ENCODE measurements at places on chromosomes 3 and 15.
A peak's percentile ranks its signal among the peaks of the same experiment; 100 is the strongest.

GRCh38 chr15:61892140-61892539, 168.1 kb downstream of the VPS13C start:
- H3K4me3 ChIP-seq, result no peak overlapping the region
- peaks cover 5% of the 10 kb centered on the region for H3K4me1 ChIP-seq
- no peaks in the 10 kb centered on the region for H3K27me3 ChIP-seq
- no peak for ATAC-seq
- peaks cover 93% of the 10 kb centered on the region for H3K36me3 ChIP-seq
- peak overlapping the region; percentile 37 for H3K27ac ChIP-seq

DNA sequence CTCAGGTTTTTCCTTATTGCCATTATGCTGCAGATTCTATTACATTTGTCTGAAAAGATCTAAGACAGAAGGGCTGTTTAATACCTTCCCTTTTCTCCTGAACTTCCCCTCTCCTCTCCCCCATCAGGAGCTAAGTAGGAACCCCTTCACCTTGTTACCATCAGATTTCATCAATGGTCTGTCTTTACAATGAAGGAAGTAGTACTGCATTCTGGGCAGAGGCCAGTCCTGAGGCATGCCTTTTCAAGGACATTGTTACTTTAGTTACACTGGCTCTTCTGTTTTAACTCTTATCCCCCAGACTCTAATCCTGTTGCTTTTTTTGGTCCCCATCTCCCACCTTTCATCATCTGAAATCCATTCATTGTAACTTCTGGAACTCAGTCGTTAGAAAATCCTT, 8.1 kb downstream of the CTNNB1 start:
- peaks cover 52% of the 10 kb centered on the region for H3K4me1 ChIP-seq
- peak overlapping the region; percentile 11 for H3K4me3 ChIP-seq
- H3K36me3 ChIP-seq, result peaks cover 61% of the 10 kb centered on the region
- H3K27ac ChIP-seq, result peak overlapping the region; percentile 7
- ATAC-seq, result no peak

GRCh38 chr3:144480416-144480919, 508.8 kb downstream of the DIPK2A start:
- H3K27ac ChIP-seq, result no peak overlapping the region
- ATAC-seq, result no peak
- peaks cover 6% of the 10 kb centered on the region for H3K27me3 ChIP-seq
- no peaks in the 10 kb centered on the region for H3K36me3 ChIP-seq
- H3K4me3 ChIP-seq, result no peak overlapping the region

GRCh38 chr3:73228959-73229358, 167.5 kb downstream of the EBLN2 start:
- H3K4me1 ChIP-seq, result no peaks in the 10 kb centered on the region
- H3K4me3 ChIP-seq, result no peak overlapping the region

GRCh38 chr3:81378552-81379293, 382.7 kb downstream of the GBE1 start:
- H3K27ac ChIP-seq, result no peak overlapping the region
- H3K4me1 ChIP-seq, result no peaks in the 10 kb centered on the region
- H3K27me3 ChIP-seq, result no peaks in the 10 kb centered on the region
- H3K36me3 ChIP-seq, result no peaks in the 10 kb centered on the region

DNA sequence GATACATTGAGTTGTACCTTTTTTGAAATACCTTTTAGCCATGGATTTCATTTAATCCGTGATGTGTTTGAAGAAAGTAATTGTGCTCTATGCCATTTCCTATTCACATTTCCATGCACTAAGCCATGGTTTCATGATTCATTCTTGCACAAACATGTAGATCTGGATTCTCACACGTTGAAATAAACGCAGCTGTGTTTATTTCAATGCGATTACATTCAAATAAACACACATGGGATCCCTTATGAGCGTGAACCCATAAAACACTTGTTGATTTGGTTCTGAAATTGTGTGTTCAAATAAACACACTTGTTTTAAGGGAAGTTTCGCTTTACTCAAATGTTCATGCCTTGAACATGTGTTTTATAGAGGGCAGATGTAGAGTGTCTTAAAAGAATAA, 39.2 kb downstream of the BBX start:
- H3K27me3 ChIP-seq, result no peaks in the 10 kb centered on the region
- H3K36me3 ChIP-seq, result no peaks in the 10 kb centered on the region
- H3K4me1 ChIP-seq, result peaks cover 19% of the 10 kb centered on the region
- H3K27ac ChIP-seq, result peak overlapping the region; percentile 23
- ATAC-seq, result no peak

DNA sequence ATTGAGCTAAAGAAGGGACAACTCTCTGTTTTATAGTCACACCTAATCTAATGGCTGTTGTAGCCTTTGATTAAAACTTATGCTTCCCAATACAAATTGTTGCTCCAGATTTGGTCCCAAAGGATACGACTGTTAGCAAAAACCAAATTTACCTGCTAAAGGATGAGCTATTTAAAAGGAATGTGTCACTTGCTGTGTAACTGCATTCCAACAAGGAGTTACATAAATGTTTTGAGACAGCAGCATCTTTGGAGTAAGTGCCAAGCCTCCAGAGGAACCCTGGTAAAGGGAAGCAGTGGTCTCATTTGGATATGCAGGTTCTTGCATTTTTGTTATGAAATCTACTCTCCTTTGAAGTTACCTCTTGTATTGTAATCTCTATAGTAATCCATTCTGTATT, 233.3 kb downstream of the THSD4 start:
- no peak overlapping the region for H3K4me3 ChIP-seq
- no peaks in the 10 kb centered on the region for H3K36me3 ChIP-seq
- peaks cover 26% of the 10 kb centered on the region for H3K27me3 ChIP-seq
- H3K4me1 ChIP-seq, result no peaks in the 10 kb centered on the region

GRCh38 chr3:180063783-180064182, 27.0 kb upstream of the PEX5L start:
- no peaks in the 10 kb centered on the region for H3K4me1 ChIP-seq
- H3K36me3 ChIP-seq, result no peaks in the 10 kb centered on the region
- no peak overlapping the region for H3K4me3 ChIP-seq
- H3K27me3 ChIP-seq, result peaks cover 3% of the 10 kb centered on the region
- H3K27ac ChIP-seq, result no peak overlapping the region
- ATAC-seq, result no peak

- peaks cover 60% of the 10 kb centered on the region for H3K36me3 ChIP-seq
- no peaks in the 10 kb centered on the region for H3K27me3 ChIP-seq
- no peak for ATAC-seq
- no peak overlapping the region for H3K27ac ChIP-seq
- peaks cover 42% of the 10 kb centered on the region for H3K4me1 ChIP-seq
These were observed 44.5 kb downstream of the STT3B start for GRCh38 chr3:31577232-31577631.

DNA sequence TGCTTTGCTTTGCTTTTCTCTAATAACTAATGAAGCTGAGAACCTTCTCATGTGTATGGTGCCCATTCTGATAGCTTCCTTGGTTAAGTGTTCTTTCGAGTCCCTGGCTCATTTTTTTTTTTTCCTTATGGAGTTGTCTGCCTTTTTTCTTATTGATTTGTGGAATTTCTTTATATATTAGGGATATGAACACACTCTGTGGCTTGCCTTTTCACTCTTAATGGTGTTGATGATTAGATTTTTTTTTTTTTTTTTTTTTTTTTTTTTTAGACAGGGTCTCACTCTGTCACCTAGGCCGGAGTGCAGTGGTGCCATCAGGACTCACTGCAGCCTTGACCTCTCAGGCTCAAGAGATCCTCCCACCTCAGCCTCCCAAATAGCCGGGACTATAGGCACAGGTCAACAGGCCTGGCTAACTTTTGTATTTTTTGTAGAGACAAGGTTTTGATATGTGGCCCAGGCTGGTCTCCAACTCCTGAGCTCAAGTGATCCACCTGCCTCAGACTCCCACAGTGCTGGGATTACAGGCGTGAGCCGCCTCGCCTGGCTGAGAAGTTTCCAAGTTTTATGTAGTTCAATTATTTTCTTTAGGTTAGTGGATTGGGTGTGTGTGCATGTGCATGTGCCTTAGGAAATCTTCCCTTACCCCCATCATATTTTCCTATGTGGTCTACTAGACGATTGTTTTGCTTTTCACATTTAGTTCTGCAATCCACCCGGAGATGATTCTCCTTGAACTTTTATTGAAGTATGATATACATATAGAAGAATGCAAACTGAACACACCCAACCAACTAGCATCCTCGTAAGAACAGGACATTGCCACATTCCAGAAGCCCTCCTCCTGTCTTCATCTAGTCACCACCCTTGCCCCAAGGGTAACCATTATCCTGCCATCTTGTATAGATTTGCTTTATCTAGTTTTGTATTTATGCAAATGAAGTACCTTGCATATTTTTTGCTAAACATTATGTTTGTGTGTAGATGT, 1.7 kb upstream of the SNRPA1 start:
- ATAC-seq, result no peak
- peaks cover 37% of the 10 kb centered on the region for H3K36me3 ChIP-seq
- H3K4me3 ChIP-seq, result peak overlapping the region; percentile 91
- no peaks in the 10 kb centered on the region for H3K27me3 ChIP-seq
- H3K27ac ChIP-seq, result peak overlapping the region; percentile 98

DNA sequence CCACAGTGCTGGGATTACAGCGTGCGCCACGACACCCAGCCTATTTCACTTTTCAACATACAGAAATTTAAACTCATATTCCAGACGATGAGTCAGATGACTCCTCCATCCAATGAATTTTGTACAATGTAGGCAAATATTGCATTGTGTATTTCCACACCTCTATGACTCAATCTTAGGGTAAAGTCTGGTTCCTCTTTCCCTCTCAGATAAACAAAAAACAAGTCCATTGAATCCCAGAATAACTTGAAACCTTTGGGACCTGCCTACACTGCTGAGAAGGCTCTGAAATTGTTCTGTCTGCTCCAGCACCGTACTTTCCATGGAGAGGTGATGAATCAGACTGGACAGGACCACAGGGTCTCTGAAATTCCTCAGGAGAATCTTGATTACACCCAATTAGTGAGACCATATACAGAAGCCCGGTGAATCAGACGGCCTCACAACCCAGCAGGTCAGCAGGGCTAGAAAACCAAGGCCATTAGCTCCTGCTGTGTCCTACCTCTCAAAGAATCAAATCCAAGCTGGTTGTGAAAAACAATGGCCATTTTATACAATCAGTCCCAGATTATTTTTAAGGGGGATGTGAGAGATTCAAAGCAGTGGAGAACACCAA, 112.6 kb downstream of the ERC2 start:
- no peaks in the 10 kb centered on the region for H3K27me3 ChIP-seq
- no peaks in the 10 kb centered on the region for H3K36me3 ChIP-seq
- no peak for ATAC-seq
- H3K4me3 ChIP-seq, result no peak overlapping the region
- no peak overlapping the region for H3K27ac ChIP-seq

GRCh38 chr3:17423786-17424536, 318.5 kb downstream of the TBC1D5 start:
- H3K27me3 ChIP-seq, result no peaks in the 10 kb centered on the region
- H3K4me3 ChIP-seq, result no peak overlapping the region
- no peaks in the 10 kb centered on the region for H3K36me3 ChIP-seq
- ATAC-seq, result no peak

DNA sequence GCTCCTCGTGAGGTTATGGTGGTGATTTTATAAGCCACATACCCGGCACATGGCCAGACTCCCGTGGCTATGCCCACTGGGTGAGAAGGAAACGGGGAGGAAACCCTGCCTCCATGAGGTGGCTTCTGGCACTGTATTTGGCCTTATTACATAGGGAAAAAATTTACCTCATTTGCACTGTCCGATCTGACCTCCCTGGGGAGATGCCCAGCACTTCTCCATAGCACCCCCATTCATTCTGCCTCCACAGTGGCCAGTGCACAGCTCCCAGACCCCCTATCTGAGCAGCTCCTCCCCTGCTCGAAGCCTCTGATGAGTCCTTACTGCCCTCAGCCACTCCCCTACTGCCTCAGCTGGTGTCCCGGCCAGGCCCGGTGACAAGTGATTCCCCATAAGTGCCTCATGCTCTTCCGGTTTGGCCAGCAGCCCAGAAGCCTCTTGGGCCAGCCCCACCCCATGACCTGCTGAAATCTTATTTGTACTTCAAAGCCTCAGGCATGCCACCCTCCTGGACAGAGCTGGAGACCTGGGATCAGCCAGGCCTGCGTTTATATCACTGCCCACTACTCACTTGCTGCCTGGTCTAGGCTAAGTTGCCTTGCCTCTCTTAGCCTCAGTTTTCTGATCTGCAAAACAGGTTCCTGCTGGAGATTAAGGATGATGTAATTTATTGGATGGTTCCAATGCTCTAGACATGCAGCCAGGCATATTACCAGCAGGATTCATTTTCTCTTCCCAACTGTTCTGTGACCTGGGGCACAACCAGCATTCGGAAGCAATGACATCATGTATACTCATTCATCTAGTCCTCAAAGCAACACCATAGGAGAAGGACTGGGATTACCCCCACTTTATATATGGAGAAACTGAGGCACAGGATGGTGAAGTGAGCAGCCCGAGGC, 30.6 kb upstream of the SLC6A6 start:
- H3K27me3 ChIP-seq, result peaks cover 2% of the 10 kb centered on the region
- peaks cover 3% of the 10 kb centered on the region for H3K4me1 ChIP-seq
- no peak overlapping the region for H3K4me3 ChIP-seq
- no peaks in the 10 kb centered on the region for H3K36me3 ChIP-seq

GRCh38 chr3:97793420-97794019, 28.3 kb upstream of the CRYBG3 start:
- ATAC-seq, result peak; percentile 46
- H3K36me3 ChIP-seq, result no peaks in the 10 kb centered on the region
- H3K27me3 ChIP-seq, result no peaks in the 10 kb centered on the region
- H3K27ac ChIP-seq, result no peak overlapping the region
- H3K4me1 ChIP-seq, result no peaks in the 10 kb centered on the region
- no peak overlapping the region for H3K4me3 ChIP-seq

GRCh38 chr3:146250449-146251382, at the start of gene PLSCR4:
PLSCR4 (minus strand) TSS chr3:146251105; CDS start chr3:146222071, 29,034 bp downstream.
- H3K27ac ChIP-seq, result no peak within 1 kb of the TSS
- peak; percentile 37 for ATAC-seq
- H3K27me3 ChIP-seq, result peaks cover 39% of the 10 kb centered on the region
- no peaks in the 10 kb centered on the region for H3K4me1 ChIP-seq
- peak within 1 kb of the TSS; percentile 60 for H3K4me3 ChIP-seq

GRCh38 chr3:134083626-134084241, 54.0 kb upstream of the SLCO2A1 start:
- no peaks in the 10 kb centered on the region for H3K4me1 ChIP-seq
- H3K36me3 ChIP-seq, result no peaks in the 10 kb centered on the region
- no peak overlapping the region for H3K27ac ChIP-seq
- no peak for ATAC-seq
- H3K27me3 ChIP-seq, result peaks cover 3% of the 10 kb centered on the region

GRCh38 chr3:23590424-23591273, 215.1 kb upstream of the UBE2E1 start:
- no peak overlapping the region for H3K27ac ChIP-seq
- H3K4me1 ChIP-seq, result no peaks in the 10 kb centered on the region
- no peak overlapping the region for H3K4me3 ChIP-seq
- H3K36me3 ChIP-seq, result no peaks in the 10 kb centered on the region

- no peak overlapping the region for H3K4me3 ChIP-seq
- H3K36me3 ChIP-seq, result no peaks in the 10 kb centered on the region
- no peaks in the 10 kb centered on the region for H3K27me3 ChIP-seq
- no peaks in the 10 kb centered on the region for H3K4me1 ChIP-seq
- ATAC-seq, result no peak
- H3K27ac ChIP-seq, result no peak overlapping the region
These were observed 10.7 kb downstream of the CIB2 start for GRCh38 chr15:78120523-78120922.

- H3K4me3 ChIP-seq, result no peak overlapping the region
- H3K36me3 ChIP-seq, result peaks cover 82% of the 10 kb centered on the region
- H3K27me3 ChIP-seq, result no peaks in the 10 kb centered on the region
- ATAC-seq, result no peak
These were observed 101.1 kb upstream of the SLC2A2 start for GRCh38 chr3:171127611-171128010.

All from activated T-helper 17 cell treated with anti-CD3 and anti-CD28 coated beads, Interleukin-2, amount 50 U/mL, for 72 hours (primary cell).